Caco-2 (cell line): ENCODE measurements at places on chromosomes 3 and 15. TPM values are rescaled to one million over a fixed set of nuclear protein-coding genes. Genes with fewer than 3 reads are reported as not detected.

The PDZRN3 gene
- total RNA-seq = 12.5 and 13.6 TPM in 2 replicates

GRCh38 chr15:78054966-78055365, 22.5 kb downstream of the TBC1D2B start:
- no peak overlapping the region for H3K4me3 ChIP-seq
- no peaks in the 10 kb centered on the region for H3K27me3 ChIP-seq
- DNase-seq = no peak
- no peak overlapping the region for H3K27ac ChIP-seq
- peaks cover 51% of the 10 kb centered on the region for H3K4me1 ChIP-seq

DNA sequence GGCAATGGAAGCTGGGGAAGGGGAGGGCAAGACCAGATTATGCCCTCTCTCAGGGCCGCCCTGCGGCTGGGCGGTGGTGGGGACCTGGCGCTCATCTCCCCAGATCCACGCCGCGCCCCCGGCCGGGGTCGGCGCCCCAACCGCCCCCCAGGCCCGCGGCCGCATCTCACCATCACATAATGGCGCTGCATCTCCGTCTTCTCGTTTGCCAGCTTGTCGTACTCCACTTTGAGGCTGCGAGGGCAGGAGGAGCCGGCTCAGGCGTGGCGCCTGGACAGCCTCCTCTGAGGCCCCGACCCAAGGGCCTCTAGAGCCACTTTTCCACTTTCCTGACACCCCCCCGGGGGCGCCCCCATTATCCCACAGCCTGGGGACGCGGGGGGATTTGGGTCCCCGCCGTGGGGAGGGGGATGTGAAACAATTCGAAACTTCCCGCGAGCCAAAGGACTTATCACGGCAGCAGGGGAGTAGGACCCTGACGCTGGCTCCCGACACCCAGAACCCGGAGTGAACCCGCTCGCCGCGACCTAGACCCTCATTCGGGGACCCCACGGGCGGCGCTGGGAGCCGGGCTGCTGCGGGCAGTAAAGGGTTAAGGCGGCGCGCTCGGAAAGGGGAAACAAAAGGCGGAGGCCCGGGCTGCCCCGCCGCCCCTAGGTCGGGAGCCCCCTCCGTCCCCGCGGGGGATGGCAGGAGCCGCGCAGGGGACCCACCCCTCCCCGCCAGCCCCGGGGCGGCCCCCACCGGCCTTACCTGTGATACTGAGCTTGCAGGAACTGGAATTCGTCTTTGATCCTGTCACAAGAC, 2.1 kb downstream of the TLE3 start:
- peaks cover 44% of the 10 kb centered on the region for H3K4me1 ChIP-seq
- no peaks in the 10 kb centered on the region for H3K27me3 ChIP-seq
- peak; percentile 87 for DNase-seq

DNA sequence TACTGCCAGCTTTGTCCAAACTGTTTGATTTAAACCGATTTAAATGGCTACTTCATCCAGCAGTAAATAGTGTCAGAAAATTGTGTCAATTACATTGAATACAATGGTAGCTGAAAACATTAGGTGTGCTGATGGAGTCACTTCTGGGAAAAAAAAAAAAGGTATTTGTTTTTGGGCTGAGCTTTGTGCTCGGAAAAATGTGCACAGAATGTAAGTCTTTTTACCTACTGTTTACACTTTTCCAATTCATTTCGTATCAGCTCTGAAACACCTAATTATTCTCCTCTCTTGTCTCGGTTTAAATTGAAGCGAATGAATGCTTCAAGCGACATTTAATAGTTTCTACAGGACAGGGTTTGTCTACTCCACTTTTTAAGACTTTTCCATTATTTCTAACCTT, 1078.4 kb downstream of the ROBO1 start:
- H3K27me3 ChIP-seq = no peaks in the 10 kb centered on the region
- no peaks in the 10 kb centered on the region for H3K4me1 ChIP-seq
- H3K36me3 ChIP-seq = no peaks in the 10 kb centered on the region
- no peak overlapping the region for H3K27ac ChIP-seq
- no peak for DNase-seq

DNA sequence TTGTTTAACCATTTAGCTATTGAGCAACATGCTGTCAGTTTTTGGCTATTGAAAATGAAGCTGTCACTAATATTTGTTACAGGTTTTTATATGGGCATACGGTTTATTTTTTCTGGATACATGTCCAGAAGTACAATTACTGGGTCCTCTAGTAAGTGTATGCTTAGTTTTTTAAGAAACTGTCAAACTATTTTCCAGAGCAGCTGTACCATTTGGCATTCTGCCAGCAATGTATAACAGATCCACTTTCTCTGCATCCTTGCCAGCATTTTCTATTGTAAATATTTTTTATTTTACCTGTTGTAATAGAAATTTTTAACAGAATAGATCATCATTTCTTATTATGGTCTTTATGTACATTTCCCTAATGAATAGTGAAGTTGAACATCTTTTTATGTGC, 658.8 kb downstream of the EDEM1 start:
- no peaks in the 10 kb centered on the region for H3K27me3 ChIP-seq
- H3K4me1 ChIP-seq = no peaks in the 10 kb centered on the region
- DNase-seq = no peak
- H3K27ac ChIP-seq = no peak overlapping the region
- no peaks in the 10 kb centered on the region for H3K36me3 ChIP-seq

DNA sequence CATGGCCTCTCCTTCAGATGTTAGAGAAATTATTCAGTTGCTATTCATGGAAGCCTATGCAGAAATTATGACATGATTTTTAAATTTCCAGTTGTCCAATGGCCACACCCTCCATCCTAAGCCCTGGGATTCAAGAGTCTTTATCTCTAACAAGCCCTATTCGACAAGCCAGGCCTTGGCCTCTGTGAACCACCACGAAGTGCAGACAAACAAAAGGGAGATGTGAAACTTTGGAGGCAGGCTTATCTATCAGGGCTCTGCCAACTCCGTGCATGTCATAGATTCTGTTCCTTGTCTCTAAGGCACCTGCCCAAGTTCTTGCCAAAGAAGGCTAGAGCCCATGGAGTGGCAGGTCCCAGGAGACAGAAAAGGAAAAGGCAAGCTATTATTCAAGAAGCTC, 212.4 kb upstream of the ADAMTS9 start:
- no peaks in the 10 kb centered on the region for H3K4me1 ChIP-seq
- DNase-seq = no peak
- H3K36me3 ChIP-seq = no peaks in the 10 kb centered on the region
- no peak overlapping the region for H3K27ac ChIP-seq
